HepG2 (cell line): ENCODE measurements at places on chromosomes 7 and 10. TPM values are rescaled to one million over a fixed set of nuclear protein-coding genes. Genes with fewer than 3 reads are reported as not detected.

GRCh38 chr7:86199881-86200614, 443.7 kb upstream of the GRM3 start:
- H3K4me3 ChIP-seq = no peak overlapping the region
- no peaks in the 10 kb centered on the region for H3K36me3 ChIP-seq
- no peak overlapping the region for H3K27ac ChIP-seq
- no peaks in the 10 kb centered on the region for H3K27me3 ChIP-seq
- no peaks in the 10 kb centered on the region for H3K4me1 ChIP-seq

DNA sequence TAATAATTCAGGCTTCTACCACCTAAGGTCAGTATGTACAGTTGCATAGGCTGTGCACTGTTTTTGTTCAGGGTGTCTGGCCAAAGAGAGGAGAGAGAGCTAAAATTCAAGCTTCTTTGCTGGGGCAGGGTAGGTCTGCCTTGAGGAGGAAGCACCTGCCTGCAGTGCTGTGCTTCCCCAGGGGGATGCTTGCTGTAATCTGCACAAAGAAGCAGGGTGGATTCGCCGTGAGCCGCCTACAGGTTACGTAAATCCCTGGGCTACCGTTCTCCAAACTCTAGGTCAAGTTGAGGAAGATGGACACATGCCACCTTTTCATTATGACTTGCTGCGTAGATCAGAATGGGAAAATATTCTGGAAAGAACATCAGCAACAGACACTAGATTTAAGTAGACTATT, 543.3 kb downstream of the TNS3 start:
- no peak overlapping the region for H3K4me3 ChIP-seq
- H3K27me3 ChIP-seq = no peaks in the 10 kb centered on the region
- H3K27ac ChIP-seq = no peak overlapping the region
- no peaks in the 10 kb centered on the region for H3K4me1 ChIP-seq
- no peaks in the 10 kb centered on the region for H3K36me3 ChIP-seq
- no peak for DNase-seq

DNA sequence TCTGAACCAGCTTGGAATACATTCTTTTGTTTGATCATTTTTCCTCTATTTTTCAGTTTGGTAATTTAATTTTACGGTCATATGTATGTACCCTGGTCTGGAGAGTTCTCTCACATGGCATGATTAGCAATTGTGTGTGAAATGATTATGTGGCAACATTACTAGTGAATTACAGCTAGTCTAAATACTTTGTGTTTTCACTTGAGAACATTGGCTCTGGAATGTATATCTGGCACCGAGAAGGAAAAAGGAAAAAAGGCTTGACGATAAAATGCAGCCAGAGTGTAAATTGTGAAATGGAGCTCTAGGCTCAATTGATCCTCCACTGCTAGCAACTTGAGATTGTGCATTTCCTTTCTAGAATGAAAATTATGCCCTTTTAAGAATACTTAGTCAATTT, 397.2 kb downstream of the EXOC4 start:
- no peaks in the 10 kb centered on the region for H3K36me3 ChIP-seq
- H3K27ac ChIP-seq = no peak overlapping the region
- H3K4me3 ChIP-seq = no peak overlapping the region
- no peaks in the 10 kb centered on the region for H3K27me3 ChIP-seq

Gene PIK3AP1
- total RNA-seq = 13.8 and 18.5 TPM in 2 replicates

Gene CLDN4
- total RNA-seq = 9.4 and 28.2 TPM in 2 replicates

Gene PCLO
- total RNA-seq = 0.06 and 0.29 TPM in 2 replicates

- no peak overlapping the region for H3K27ac ChIP-seq
- H3K36me3 ChIP-seq = no peaks in the 10 kb centered on the region
- H3K4me1 ChIP-seq = no peaks in the 10 kb centered on the region
- H3K27me3 ChIP-seq = no peaks in the 10 kb centered on the region
Observed at GRCh38 chr7:88806280-88807037, 10.9 kb upstream of the TEX47 start.

- no peak overlapping the region for H3K4me3 ChIP-seq
- H3K36me3 ChIP-seq = no peaks in the 10 kb centered on the region
- H3K4me1 ChIP-seq = no peaks in the 10 kb centered on the region
- H3K27me3 ChIP-seq = no peaks in the 10 kb centered on the region
- no peak overlapping the region for H3K27ac ChIP-seq
Observed at GRCh38 chr10:76350583-76350982, 919.2 kb downstream of the LRMDA start.

Gene VIM
- total RNA-seq = not detected in 2 replicates

DNA sequence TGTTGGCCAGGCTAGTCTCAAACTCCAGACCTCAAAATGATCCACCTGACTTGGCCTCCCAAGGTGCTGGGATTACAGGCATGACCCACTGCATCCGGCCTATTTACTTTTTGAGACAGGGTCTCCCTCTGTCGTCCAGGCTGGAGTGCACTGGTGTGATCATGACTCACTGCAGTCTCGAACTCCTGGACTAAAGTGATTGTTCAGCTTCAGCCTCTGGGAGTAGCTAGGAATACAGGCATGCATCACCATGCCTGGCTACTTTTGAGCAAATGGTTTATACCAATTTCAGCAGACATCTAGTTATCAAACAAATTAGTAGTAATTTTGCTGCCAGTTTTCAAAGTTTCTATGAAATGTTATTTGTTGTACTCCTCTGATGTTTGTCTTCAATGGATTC, 2.2 kb upstream of the WAC start:
- peak; percentile 20 for DNase-seq
- no peak overlapping the region for H3K27ac ChIP-seq
- peaks cover 30% of the 10 kb centered on the region for H3K4me1 ChIP-seq
- no peaks in the 10 kb centered on the region; the same call in 2 of the 3 replicates for H3K27me3 ChIP-seq
- H3K4me3 ChIP-seq = no peak overlapping the region
